NCI-H2081 treated with DMSO at 0.1 percent for 48 hours (cell line): ENCODE measurements at places on chromosomes 13 and 19.

- no peak for DNase-seq
These were observed 652.1 kb upstream of the GPC6 start for GRCh38 chr13:92574499-92574898.

- no peak for DNase-seq
These were observed 22.5 kb downstream of the PABPC3 start for GRCh38 chr13:25118378-25118905.

DNA sequence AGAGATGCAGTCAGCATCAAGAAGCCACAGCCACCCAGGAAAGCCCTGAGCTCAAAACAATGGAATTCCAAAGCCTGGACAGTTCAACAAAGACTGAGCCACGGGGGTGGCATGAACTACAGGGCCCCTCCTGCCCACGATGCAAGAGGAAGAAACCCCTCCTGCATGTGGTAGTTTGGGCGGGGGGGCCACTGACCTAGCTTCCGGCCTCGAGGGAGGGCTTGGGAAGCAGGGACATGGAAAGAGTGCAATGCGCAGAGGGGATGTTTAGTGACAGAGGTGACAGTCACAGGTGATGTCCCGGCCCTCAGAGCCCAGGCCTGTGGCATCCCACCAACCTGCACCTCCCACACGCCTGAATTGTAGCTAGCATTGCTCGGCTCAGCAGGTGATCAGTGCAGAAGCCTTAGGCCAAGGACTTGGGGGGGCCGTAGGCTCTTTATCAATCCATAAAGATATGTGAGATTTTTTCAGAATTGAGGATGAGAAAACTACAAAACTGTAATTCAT lies 318.8 kb downstream of the TEX29 start:
- no peak for DNase-seq

DNA sequence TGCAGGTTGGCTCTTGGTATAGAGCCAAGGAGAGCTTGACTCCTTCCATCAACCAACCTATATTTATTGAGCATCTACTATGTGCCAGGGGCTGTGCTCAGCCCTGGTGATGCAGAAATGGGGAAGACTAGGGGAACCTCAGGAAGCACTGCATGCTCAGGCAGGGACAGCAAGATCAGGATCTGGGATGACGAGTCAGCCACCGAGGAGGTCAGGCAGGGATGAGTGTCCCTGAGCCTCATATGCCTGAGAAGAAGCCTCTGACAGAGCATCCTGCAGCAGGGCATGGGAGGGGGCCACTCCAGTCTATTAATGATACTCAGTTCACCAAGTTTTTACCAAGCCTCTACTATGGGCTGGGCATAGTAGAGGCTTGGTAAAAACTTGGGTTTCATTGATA lies 158.1 kb downstream of the KATNAL1 start:
- no peak for DNase-seq

DNA sequence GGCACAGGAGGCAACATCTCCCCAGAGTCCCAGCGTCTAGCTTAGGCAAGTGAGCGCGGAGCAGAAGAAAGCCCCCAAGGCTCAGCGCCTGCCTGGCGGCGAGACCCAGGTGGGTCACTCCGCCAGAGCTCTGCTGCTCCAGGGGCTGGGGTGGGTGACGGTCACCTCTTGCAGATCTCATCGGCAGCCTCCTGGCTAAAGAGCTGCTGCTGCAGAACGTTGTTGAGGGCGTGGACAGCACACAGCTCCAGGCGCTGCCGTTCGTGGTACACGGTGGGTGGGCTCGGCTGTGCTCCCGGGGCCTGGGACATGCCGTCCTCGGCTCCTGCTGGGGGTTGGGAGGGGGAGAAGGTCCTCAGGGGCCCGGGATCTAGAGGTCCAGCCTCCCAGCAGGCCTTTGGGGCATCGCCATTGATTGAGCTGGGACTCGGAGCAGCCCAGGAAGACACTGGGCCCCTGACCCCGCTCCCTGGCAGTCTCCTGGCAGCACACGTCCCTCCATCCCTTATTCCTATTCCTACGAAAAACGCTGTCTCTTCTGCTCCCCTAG lies 795 bp downstream of the JOSD2 start:
- DNase-seq, result no peak

DNA sequence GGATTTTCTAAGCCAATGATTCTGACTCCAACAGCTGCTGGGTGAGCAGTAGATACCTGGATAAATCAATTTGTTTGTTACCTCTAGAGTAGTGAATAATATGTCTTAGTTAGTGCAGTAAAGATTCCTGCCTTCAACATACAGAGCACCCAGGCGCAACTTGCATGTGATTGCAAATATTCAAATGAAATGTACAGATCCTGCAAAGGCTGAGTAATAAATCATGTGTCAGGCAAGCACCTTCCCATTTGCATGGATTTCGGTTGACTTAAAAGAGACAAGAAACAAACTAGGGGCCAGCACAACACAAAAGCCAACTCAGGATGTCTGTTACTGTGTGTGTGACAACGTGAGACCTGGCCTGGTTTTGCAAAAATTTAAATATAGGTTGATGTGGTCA lies 79.7 kb downstream of the TNFSF11 start:
- no peak for DNase-seq

DNA sequence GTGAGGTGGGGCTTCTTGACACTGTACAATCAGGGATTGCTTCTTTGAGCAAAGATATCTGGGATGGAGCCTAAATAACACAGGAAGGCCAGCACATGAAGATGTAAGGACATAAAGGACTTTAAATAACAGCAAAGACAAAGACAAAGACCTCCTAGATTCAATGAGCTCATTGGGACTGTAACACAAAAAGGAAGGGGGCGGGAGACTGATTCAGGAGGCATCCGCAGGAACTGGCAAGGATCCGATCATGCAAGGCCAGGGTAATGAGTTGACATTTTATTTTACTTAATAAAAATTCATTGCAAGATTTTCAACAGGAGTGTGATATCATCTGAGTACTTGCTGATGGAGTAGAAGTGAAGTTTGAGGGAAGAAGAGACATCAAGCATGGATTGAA lies 121.5 kb downstream of the LHFPL6 start:
- no peak for DNase-seq

GRCh38 chr19:39132344-39132969 lies 6.9 kb downstream of the PAK4 start:
- DNase-seq, result no peak

GRCh38 chr13:71144883-71145282 lies 722.1 kb downstream of the DACH1 start:
- DNase-seq, result no peak

- no peak for DNase-seq
These were observed 7.2 kb downstream of the DDX39A start for GRCh38 chr19:14411938-14412245.

DNA sequence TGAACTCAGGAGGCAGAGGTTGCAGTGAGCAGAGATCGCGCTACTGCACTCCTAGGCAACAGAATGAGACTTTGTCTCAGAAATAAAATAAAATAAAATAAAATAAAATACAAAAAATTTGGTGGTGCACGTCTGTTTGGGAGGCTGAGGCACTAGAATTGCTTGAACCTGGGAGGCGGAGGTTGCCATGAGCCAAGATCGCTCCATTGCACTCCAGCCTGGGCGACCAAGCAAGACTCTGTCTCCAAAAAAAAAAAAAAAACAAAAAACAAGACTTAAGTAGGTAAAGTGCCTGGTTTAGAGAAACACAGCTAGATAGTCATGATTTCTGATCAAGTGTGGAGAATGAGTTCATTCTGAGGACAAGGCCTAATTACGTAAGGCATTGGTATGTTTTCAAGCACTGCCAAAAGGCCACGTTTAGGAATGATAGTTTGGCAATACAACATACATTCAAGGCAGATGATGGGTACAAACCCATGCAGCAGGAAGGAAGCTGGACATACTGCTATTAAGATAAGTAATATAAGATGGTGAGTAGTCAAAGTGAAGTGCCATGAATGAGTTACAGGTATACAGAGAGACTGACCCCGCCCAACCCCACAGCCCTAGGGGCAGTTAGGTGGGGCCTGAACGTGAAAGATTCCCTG lies 4.8 kb upstream of the UCHL3 start:
- DNase-seq, result no peak

GRCh38 chr13:76160506-76160905 lies 524.4 kb downstream of the LMO7 start:
- no peak for DNase-seq

DNA sequence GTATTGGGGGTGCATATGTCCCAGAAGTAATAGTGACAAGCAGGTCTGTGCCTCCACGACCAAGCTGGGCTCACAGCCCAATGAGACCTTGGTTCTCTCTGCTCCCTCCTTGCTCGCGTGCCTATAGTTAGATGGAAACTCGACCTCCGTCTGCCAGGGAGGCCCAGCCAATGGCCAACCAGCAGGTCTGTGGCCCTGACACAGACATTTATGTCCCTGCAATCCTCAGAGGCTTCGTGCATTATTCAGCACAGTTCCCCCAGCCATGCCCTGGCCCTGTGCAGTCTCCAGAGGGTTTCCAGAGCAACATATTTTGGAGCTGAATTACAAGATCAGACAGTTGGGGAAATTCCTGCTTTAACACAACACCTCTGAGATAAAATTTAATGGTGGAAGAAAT lies 105.1 kb downstream of the UQCRFS1 start:
- DNase-seq, result no peak

DNA sequence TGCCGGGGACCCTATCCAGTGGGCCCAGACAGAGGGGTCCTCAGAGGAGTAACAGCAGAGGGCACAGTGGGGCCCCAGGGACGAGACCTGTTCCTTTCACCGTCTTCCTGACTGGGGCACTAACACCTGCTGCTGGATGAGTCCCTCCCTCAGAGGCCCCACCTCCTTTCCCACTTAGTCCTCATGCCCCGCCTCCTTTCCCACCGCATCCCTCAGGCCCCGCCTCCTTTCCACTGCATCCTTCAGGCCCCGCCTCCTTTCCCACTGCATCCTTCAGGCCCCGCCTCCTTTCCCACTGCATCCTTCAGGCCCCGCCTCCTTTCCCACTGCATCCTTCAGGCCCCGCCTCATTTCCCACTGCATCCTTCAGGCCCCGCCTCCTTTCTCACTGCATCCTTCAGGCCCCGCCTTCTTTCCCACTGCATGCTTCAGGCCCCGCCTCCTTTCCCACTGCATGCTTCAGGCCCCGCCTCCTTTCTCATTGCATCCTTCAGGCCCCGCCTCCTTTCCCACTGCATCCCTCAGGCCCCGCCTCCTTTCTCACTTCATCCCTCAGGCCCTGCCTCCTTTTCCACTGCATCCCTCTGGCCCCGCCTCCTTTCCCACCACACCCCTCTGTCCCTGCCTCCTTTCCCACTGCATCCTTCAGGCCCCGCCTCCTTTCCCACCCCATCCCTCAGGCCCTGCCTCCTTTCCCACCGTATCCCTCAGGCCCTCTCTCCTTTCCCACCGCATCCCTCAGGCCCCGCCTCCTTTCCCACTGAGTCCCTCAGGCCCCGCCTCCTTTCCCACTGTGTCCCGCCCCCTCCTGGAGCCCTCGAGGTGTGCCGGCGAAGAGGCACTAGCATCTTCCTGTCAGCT lies 6.7 kb downstream of the SPPL2B start:
- DNase-seq, result no peak
